ENCODE measurements at places on chromosomes 1 and 21.

GRCh38 chr1:1165900-1166421 lies 7.7 kb upstream of the TTLL10 start:
- DNase-seq = no peak

GRCh38 chr21:45979141-45979631 lies 2.4 kb upstream of the COL6A1 start:
- DNase-seq = no peak

GRCh38 chr1:175792136-175792535 lies 48.7 kb upstream of the TNR start:
- no peak for DNase-seq

- DNase-seq = no peak
These were observed 12.2 kb upstream of the CLSTN1 start for GRCh38 chr1:9835758-9836631.

DNA sequence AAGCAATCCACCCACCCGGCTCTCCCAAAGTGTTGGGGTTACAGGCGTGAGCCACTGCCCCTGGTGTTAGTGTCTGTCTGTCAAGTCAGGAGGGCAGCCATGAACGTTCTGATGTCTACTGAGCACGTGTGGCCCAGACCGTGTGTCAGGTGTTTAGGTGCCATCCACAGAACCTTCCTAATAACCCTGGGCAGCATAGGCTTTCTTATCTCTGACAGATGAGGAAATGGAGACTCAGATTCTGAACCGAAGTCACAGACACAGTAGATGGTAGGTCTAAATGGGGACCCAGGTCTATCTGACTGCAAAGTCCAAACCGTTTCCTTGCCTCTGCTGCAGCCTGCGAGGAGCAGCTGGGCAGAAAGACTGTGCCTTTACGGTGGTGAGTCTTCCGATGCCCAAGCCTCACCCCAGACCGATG lies 622 bp upstream of the IL6R start:
- no peak for DNase-seq

DNA sequence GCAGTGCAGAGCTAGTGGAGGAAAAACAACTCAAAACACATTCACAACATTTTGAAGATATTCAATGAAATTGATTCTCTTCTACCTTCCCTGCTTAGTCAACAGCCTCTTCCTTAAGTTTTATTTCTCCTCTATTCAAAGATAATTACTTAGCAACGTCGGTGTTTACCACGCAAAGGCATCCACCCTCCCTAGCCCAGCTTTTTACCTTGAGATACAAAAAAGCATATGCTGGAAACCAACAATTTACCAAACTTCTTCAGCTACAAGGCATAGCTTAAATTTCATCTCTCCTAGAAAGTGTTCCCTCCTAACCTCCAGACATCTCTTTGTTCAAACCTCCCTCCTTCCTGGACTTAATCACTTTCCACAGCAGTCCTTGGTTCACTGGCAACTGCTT lies 102.8 kb upstream of the SOD1 start:
- no peak for DNase-seq

DNA sequence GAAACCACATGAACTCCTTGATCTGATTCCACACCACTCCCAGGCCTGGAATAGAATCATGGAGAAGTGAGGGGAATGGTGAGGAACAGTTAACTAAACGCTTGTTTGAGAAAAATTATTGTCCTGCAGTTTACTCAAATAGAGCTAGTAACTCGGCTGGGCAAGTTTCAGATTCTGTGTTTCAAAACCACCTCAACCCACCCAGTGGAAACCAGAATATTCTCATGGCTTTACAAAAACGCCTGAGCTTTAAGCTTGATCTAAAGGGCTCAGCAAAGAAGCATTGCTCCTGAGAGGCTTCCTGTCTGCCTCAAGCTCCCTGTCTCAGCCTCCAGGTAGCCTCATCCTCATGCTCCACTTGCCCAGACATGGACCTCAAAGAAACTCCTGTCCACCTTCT lies 16.6 kb downstream of the TCHHL1 start:
- no peak for DNase-seq

DNA sequence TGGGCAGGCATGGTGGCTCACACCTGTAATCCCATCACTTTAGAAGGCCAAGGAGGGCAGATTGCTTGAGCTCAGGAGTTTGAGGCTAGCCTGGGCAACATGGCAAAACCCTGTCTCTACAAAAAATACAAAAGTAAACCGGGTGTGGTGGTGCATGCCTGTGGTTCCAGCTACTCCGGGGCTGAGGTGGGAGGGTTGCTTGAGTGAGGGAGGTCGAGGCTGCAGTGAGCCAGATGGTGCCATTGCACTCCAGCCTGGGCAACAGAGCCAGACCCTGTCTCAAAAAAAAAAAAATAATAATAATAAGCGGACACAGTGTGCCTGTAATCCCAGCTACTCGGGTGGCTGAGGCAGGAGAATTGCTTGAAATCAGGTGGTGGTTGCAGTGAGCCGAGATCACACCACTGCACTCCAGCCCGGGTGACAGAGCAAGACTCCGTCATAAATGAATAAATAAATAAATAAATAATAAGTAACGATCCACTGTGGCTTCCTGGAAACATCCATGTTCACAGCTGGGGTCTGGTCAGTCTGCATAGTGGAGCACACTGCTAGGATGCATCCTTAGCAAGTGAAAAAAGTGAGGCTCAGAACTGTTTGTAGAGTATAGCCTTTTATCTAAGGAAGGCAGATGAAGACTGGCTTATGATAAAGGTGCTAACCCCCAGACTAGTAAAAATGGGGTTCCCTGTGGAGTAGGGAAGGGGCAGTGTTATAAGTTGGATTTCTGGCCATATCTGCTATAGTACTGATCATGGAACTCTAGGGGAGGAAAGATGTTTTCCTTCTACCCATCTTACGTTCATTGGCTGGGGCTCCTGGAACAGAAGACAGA lies 15.7 kb downstream of the PKNOX1 start:
- no peak for DNase-seq

DNA sequence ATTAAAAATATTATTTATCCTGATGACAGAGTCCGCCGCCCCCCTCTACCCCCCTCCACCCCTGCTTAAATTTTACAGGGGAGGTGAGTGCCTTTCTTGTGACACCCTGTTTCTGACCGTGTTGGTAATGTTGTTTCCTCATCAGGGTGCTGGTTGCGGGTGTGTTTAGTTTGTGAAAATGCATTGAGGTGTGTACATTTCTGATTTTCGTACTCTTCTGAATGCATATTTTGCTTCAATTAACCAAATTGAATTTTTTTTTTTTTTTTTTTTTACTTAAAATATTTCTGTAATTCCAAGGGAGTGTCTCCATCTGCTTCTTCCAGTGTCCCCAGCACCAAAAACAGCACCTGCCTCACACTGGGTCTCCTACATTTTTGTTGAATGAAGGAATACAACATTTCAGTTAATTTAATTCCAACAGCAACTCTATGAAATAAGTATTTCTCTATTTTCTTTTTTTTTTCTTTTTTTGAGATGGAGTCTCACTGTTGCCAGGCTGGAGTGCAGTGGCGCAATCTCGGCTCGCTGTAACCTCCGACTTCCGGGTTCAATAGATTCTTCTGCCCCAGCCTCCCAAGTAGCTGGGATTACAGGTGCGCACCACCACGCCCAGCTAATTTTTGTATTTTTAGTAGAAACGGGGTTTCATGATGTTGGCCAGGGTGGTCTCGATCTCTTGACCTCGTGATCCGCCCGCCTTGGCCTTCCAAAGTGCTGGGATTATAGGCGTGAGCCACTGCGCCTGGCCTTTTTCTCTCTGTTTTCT lies 5.6 kb upstream of the SLC2A1 start:
- DNase-seq = no peak

DNA sequence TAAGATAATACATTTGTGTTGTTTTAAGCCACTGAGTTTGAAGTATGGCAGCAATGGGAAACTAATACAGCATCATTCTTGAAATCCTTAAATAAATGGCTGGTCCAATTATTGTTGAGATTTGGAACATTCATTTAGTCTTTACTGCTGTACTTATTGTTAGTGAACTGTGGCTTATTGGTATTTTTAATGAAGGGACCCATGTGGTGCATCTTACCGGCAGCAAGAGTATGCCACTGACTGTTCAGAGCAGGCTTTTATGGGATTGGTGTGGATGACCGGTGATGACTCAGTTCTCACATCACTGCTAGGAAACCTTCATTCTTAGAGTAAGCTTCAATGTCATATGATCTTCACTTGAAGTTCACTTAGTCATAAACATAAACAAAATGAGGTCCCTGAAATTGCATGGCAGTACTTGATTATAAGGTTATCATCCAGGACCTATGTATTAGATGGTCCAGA lies 31.5 kb downstream of the PRKAA2 start:
- no peak for DNase-seq

DNA sequence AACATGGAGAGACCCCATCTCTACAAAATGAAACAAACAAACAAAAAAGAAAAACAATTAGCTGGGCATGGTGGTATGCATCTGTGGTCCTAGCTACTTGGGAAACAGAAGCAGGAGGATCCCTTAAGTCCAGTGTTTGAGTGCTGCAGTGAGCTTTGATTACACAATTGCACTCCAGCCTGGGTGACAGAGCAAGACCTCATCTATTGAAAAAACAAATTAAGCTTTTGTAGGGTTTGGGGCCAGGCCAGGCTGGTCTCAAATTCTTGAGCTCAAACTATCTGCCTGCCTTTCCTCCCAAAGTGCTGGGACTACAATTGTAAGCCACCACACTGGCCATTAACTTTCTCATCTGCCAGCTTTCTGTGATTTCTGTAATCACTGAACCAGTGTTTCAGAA lies 27.2 kb downstream of the NIPAL3 start:
- DNase-seq = no peak

- peak; percentile 33 for DNase-seq
These were observed 23.9 kb downstream of the GPR161 start for GRCh38 chr1:168112673-168113305.

DNA sequence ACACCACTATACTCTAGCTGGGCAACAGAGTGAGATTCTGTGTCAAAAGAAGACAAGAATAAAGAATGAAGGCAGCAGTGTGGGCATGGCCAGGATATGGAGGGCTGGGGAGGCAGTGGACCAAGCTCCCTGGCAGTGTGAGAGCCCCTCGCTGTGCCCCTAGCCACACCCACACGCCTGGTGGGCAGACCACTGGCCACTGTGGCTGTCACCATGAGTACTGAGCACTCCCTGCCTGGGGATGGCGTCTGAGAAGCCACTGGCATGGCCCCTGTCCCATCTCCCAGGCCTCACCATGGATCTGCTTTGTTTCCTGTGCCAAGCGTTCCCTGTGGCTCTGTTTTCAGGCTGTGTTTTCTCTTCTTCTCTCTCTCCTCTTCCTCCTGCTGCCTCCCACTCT lies 51.7 kb downstream of the STUM start:
- no peak for DNase-seq

DNA sequence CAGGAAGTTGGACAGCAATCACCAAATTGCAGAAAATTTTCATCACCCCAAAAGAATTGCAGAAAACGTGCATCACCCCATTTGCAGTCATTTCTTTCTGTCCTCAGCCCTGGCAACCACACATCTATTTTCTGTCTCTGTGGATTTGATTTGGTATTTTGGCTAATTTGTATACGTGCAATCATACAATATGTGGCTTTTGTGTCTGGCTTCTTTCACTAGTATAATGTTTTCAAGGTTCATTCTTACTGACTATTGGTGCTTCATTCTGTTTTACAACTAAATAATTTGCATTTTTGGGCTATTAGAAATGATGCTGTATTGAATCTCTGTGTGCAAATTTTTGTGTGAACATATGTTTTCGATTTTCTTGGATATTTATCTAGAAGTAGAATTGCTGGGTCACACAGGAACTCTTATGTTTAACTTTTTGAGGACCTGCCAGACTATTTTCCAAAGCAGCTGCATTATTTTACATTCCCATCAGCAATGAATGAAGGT lies 24.8 kb upstream of the PRDM2 start:
- DNase-seq = no peak

- DNase-seq = no peak
These were observed 7.0 kb downstream of the OR14I1 start for GRCh38 chr1:248695451-248696132.

- DNase-seq = no peak
These were observed 87.7 kb upstream of the GADD45A start for GRCh38 chr1:67597336-67597735.

DNA sequence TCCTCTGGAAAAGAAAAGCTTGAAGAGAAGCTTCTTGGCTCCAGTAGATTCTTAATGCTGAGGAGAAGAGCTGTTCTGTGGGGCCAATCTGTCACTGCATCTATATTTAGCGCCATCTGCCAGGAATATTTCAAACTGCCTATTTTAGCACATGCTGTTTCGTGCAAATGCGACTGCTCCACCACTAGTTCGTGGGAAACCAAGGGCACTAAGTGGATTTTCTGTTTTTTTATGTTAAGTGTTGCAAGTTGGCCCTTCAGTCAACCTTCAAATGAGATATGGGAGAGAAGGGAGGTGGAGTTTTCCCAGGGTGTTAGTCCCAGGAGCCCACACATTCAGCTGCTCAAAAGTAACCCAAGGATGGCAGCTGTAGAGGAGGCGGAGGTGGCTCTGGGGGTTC lies 91.9 kb downstream of the TSEN15 start:
- DNase-seq = no peak

DNA sequence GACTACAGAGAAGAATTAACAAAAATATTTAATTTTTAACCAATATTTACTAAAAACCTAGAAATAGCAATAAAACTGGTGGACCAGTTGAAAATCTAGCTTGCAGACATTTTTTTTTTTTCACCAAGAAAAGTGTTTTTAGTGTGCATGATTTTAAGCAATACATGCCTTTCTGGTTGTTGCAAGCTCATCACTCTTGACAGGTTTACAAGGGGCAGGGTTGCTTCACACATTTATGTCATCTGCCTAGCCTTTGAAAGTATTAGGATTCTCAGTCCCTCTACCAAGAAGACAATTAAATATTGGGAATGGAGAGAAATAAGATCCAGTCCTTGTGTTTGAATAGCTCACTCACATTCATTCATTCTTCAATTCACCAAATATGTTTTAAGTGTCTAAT lies 53.8 kb upstream of the LYPLAL1 start:
- DNase-seq = no peak

GRCh38 chr1:241131636-241132194 lies 225.3 kb downstream of the RGS7 start:
- DNase-seq = no peak

DNA sequence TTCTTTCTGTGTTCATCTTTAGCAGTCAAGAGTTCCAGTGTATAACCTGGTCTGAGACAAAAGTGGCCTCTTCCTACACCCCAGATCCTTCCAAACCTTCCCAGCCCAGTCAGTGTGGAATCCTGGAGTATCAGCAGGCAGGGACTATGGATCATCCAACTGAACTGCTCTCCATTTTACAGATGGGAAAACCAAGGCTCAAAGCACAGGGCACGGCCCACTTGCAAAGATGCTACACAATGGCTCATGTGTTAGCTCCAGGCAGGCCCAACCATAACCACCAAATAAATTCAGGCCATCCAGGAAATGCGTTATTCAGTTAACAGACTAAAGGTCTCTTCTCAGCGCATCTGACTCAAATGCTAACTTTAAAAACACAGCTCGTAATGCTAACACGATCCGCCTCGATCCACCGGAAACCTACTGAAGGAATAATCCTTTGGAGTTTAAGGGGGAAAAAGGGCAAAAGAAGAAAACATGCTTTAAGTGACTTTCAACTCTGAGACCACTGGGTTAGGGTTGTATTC lies 7.1 kb downstream of the GLIS1 start:
- DNase-seq = no peak

- DNase-seq = no peak
These were observed 1.2 kb upstream of the INAVA start for GRCh38 chr1:200893411-200893901.
